ENCODE measurements at places on chromosomes 4 and X.
A peak's percentile ranks its signal among the peaks of the same experiment; 100 is the strongest.

DNA sequence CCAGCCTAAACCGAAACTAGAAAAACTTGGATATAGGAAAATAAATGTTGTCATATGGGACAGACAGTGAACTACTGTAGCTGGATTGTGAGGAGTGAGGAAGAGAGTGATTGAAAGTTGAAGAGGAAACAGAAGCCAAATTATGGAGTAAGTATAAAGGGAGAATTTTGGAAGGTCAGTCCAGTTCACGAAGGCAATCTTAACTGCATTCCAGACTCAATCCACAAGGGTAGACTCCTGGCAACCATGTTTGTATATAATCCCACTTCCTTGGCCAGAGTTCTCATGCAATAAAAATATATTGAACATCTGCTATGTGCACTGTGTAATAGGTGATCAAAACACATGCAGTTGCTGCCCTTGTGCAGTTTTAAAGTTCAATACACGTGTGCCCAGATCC is 58.6 kb upstream of the CAMK2D start:
- DNase-seq, result no peak

GRCh38 chrX:74420196-74421035 is 877 bp upstream of the SLC16A2 start:
- DNase-seq, result no peak

DNA sequence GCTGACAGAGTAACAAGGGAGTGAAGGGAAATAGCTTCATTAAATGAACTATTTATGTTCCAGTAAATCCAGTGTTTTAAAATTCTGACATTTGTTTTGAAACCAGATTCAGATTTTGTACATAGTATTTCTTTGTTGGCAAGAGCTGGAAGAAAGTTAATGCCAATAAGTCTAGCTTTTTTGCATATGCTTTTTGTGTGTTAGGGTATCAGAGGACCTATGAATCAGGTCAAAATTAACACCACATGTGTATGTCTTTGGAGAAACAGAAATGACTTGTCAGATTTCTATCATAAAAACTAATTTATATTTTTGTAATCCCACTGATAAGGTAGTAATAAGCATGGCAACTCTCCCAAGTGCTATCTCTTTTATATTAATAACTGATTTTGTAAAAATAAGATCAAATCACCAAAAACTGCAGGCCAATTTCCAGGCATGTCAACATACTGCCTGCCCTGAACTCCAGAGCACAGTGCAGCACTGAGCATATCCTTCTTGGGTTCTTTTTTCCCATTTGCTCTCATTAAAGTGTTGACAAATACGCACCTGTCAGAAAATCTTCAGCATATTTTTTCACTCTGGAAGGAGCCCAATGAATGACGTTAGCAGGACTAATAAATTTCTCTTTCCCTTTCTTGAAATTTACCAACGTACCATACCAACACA is 65.5 kb downstream of the SH3RF1 start:
- DNase-seq, result no peak

- no peak for DNase-seq
Observed at GRCh38 chr4:152935143-152935542, 980 bp upstream of the FHDC1 start.

DNA sequence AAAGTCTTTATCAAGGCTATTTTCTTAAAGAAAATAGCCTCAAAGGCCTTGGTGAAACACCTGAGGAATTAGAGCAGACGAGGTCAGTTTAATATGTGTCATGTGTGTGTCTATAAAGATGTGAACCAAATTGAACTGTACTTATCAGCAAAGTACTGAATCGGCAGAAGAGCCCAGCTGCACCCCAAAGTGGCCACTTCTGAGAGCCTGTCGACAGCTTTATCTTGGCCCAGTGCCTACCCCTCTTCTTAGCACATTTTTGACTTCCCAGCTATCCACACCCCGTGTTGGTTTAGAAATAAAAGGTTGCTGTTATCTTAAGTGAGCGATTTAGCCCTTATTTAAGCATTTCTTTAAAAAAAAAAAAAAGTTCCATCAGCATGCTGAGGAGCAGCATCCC is 329.7 kb downstream of the FBXW7 start:
- DNase-seq, result no peak

DNA sequence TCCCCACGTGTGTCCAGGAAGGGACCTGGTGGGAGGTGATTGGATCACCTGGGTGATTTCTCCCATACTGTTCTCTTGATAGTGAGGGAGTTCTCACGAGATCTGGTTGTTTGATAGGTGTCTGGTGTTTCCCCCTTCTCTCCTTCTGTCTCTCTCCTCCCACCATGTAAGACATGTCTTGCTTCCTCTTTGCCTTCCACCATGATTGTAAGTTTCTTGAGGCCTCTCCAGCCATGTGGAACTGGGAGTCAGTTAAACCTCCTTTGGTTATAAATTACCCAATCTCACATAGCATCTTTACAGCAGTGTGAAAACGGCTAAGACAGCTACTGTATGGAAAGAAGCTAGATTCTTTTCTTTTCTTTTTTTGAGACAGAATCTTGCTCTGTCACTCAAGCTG is 21.6 kb upstream of the FGG start:
- no peak for DNase-seq

GRCh38 chr4:41433361-41433760 is 104.6 kb upstream of the LIMCH1 start:
- DNase-seq, result no peak

- no peak for DNase-seq
Observed at GRCh38 chrX:29813174-29813573, 402.2 kb upstream of the MAGEB2 start.

DNA sequence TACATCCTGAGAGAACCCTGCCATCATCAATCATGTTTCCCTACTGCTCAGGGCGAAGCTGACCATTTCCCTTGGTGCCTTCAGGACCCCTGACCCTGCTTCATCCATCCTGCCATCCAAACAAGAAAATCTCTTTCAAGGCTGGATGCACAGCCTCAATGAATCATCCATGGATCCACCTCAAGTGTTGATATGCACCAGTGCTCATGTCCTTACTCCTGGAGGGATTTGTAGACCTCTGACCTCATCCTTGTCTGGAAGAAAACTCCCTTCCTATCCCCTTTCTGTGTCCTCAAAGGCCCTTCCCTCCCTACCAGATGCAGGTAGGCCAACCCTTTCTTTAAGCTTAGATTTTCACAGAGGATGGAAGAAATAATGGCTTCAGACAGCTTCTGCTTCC is 24.6 kb downstream of the BEX3 start:
- no peak for DNase-seq

GRCh38 chrX:132822634-132823012 is 135.8 kb downstream of the HS6ST2 start:
- no peak for DNase-seq

DNA sequence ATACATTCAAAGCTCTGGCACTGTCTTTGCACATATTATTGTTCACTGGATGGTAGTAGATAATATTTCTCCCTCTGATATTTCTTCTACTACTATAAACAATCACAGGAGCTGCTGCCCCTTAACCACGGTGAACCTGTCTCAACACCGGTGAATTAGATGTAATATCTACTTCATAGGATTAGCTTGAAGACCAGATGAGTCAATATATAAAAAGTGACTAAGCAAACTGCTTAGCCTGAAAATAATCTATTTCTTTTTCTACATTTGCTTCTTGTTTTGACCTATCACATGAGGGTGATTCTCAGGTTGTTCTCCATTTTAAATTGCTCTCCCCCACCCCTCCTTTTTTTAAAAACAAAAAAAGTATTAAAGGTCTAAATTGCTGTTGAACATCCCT is 645.5 kb downstream of the ANKRD50 start:
- no peak for DNase-seq

DNA sequence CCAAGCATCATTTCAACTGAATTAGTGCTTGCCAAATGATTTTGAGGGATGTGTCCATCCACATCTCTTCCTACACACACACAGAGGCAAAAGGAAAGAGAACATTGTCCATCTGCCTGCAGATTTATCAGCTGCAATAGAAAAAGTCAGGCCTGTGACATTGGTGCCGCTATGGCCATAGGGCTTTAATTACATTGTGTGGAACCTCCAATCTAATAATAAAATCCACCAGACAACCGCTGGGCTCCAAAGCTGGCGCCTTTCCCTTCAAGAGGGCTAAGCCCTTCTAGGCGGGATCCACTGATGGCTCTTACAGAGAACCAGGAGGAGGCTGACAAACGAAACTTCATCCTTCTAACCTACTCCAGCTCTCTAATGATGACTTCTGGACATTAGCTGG is 60.6 kb downstream of the PHOX2B start:
- DNase-seq, result no peak

DNA sequence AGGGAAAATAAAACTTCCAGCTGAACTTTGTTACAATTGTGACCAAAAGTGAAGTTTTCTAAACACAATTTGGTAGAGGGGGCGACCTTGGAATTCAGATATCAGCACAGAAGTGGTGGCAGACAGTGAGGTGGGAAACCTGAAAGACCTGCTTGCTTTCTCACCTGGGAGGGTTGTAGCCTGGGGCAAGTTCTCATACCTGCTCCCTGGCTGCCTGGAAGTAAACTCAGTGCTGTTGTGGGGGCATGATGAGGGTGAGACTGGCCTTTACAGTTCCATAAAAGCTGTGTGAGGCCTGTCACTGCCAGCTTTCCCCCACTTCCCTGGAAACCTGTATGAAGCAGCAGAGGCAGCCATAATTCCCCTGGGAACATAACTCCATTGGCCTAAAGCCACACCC is 1180.2 kb downstream of the FAM133A start:
- no peak for DNase-seq

DNA sequence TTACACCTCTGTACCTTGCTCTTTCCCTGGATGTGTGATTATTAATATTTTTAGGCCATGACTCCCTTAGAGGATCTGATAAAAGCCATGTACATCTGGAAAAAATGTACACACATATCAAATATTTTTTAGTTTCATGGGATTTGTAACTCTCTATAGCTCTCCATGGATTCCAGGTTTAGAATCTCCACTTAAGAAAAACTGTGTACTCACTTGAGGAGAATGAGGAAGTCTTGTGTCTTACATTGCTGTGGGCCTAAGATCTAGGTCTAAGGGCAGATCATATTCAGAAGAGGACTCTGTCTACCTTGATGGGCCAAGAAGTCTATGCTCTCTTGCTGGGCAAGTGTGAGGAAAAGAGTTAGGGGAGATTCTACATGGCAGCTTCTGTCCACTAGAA is 98.0 kb downstream of the RRAGB start:
- DNase-seq, result no peak

GRCh38 chr4:105461621-105462382 is 12.1 kb downstream of the PPA2 start:
- DNase-seq, result no peak

DNA sequence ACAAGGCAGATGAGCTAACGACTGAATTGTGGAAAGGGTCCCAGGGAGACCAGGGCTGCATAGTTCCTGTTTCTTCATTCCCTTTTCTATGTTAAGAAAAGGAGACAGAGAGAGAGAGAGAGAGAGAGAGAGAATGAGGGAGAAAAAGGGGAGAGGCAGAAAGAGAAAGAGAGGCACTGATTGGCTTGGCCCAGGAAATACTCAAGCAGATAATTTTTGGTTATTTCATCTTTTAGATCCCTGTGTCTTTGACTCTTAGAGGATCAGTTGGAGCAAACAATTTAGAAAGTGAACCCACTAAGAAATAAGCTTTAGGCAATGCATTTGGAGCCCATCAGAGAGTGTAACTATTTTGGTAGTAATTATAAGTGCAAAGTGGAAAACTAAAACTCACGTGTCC is 103.4 kb downstream of the CEP44 start:
- no peak for DNase-seq

- no peak for DNase-seq
Observed at GRCh38 chrX:37817176-37817575, 30.2 kb downstream of the DYNLT3 start.

- no peak for DNase-seq
Observed at GRCh38 chr4:184403384-184403781, 71.0 kb downstream of the IRF2 start.

DNA sequence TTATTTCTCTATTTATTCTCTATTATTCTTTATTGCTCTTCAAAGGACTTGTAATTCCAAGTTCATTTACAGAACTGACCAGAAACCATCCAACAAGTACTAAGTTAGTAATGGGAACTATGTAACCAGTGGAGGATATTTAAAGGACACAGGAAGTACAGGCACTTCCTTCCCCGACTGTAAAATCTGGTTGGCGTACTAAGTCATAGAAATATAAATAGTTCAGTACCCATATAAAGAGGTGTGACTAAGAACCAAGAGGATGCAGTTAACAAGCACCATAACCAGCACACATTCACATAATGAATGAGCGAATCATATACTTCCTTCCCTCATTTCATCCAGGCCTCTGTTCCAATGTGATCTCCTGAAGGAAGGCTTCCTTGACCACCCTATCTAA is 3.6 kb upstream of the EIF4E start:
- DNase-seq, result no peak

- DNase-seq, result no peak
Observed at GRCh38 chr4:78667764-78668163, 108.4 kb upstream of the BMP2K start.

- DNase-seq, result peak; percentile 1
Observed at GRCh38 chrX:42615161-42615563, 162.8 kb downstream of the PPP1R2C start.

GRCh38 chr4:28241021-28241420 is 1380.4 kb downstream of the STIM2 start:
- no peak for DNase-seq

GRCh38 chr4:1109898-1110506 is 3.4 kb downstream of the RNF212 start:
- DNase-seq, result no peak

GRCh38 chrX:20015422-20015821 is 24.6 kb upstream of the BCLAF3 start:
- no peak for DNase-seq

DNA sequence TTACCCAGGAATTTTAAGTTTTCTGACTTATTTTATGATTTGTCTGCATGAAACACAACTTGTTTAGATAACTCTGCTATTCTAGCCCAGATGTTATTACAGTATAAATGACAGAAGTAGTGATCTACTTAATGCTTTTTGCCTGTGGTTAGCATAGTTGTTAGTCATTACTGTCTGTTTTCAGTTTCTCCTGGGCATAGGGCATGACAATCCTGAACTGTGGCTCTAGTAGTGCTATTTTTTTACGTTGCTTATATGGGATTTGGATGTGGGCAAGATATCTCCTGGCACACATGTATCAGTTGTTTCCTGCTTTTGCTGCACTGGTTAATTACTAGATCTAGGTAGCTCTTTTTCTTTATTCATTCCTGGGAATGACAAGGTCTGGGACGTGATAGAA is 1005.8 kb downstream of the PCDH18 start:
- DNase-seq, result no peak

DNA sequence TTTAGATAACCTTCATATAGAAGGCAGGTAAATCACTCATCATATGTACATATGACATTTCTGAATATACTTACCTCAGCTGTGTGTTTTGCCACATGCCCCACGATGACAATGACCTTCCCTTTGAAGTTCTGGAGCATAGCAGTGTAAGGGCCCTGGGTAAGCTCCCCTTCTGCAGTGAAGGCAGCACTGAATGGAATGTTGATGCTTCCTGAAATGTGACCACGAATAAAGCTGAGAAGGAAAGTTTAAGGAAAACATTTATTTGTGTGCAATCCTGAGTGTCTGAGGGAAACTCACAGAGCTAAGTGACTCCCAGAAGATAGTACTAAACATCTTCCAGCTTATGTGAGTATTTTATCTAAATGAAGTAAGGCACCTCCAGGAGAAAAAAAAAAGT is 200.1 kb downstream of the NPNT start:
- no peak for DNase-seq

- DNase-seq, result no peak
Observed at GRCh38 chrX:122512561-122513072, 671.5 kb upstream of the GRIA3 start.

- no peak for DNase-seq
Observed at GRCh38 chrX:45850775-45851433, 650.2 kb upstream of the DIPK2B start.
